ENCODE measurements at places on chromosomes 11 and 22.

DNA sequence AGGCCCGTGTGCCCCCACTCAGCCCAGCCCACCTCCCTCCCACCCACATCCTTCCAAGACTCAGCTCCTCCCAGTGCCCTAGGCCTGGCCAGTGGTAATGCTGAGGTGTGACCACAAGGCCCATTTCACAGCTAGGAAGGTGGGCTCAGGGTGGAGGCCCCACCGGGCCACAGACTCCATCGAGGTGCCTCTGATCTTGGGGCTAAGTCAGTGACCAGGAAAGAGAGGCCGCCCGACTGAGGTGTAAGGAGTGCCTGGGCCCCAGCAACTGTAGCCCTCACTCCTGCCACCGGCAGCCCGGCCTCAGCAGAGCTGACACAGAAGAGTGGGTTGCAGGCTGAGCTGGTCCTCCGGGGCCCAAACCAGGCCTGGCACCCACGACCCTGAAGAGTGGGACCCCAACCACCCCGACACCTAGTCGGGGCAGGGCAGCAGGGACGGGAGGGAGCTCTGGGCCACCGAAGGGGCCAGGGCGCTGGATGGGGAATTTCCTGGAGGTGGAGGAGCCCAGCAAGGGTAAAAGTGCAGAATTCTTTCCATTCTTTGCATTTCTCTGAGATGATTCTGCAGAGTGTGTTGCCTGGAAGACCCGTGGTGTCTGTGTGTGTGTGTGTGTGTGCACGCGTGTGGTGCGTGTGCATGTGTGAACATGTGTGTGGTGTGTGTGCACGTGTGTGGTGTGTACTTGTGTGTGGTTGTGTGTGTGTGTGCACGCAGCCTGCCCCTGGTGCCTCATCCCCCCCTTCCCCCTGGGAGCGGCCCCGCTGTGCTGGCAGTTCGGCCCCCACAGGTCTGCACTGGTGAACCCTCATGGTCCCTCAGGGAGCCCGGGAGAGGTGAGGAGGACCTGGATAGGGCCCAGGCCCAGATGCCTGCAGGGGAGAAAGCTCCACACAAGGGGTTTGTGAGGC, 8.3 kb upstream of the PIM3 start:
- DNase-seq: no peak

DNA sequence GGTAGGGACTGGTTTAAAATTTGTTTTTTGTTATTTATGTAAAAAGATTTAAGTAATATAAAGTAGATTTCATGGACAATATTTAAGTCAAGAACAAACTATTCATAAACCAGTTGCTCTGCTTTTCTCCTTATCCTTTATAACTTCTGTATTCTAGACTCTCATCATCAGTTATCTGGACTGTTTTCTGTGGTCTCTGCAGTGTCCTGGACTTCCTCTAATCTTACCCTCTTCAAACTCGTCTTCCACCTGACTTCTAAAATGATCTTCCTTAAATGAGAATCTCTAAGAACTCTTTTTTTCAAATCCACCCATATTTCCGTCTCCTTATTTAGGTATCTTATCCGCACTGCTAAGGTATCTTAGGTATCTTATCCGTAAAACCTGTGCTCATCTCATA, 8.1 kb downstream of the RRM1 start:
- DNase-seq: no peak

DNA sequence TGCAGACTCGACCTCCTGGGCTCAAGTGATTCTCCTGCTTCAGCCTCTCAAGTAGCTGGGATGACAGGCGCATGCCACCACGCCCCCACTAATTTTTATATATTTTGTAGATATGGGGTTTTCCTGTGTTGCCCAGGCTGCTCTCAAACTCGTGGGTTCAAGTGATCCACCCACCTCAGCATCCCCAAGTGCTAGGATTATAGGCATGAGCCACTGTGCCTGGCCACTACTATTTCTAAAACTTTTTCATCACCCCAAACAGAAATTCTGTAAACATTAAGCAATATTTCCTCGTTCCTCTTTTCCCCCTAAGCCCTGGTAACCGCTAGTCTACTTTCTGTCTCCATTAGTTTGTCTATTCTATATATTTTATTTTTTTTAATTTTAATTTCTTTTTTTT, 9.0 kb upstream of the ATG16L2 start:
- no peak for DNase-seq

DNA sequence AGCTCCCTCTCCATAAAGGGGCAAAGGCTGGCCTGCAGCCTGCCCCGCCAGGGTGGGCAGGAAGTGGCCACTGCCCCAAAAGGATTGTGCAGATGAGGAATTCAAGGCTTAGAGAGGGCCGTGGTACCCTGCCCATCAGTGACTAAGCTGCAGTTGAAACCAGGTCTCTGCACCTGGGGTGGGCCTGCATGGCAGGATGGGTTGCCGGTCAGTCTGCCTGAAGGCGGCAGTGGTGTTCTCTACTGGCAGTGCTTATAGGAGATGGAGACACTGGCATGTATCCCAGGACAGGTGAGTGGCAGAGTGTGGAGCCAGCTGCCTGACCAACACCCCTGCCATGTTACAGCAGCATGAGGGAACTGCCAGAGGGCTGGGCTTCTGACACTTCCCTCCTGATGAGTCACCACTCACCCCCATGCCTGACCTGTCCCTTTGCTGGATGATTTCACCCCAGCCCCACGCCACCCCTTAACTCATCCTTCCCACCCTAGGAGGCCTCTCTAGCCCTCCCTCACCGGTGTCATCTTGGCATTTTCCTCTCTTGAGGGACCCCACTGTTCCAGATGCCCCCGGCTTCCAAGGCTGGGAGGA, 70.2 kb upstream of the LMO1 start:
- DNase-seq: no peak

- DNase-seq: no peak
Measured at GRCh38 chr11:126464796-126465195, 109.3 kb downstream of the ST3GAL4 start.

DNA sequence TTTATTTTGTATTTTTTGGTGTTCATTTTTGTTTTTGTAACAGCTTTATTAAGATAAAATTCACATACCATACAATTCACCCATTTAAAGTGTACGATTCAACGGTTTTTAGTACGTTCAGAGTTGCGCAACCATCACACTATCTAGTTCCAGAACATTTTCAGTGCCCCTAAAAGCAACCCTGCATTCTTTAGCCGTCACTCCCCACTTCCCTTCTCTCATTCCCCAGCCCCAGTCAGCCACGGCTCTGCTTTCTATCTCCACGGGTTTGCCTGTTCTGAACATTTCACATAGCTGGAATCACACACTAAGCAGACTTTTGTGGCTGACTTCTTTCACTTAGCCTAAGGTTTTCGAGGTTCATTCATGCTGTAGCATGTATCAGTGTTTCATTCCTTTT, 9.6 kb upstream of the KCNQ1OT1 start:
- DNase-seq: no peak

- peak; percentile 93 for DNase-seq
Measured at GRCh38 chr22:45309422-45310227, at the start of gene FAM118A. TSS of gene FAM118A (plus strand) at chr22:45309934. CDS start at chr22:45322380, 12,446 bp downstream.

DNA sequence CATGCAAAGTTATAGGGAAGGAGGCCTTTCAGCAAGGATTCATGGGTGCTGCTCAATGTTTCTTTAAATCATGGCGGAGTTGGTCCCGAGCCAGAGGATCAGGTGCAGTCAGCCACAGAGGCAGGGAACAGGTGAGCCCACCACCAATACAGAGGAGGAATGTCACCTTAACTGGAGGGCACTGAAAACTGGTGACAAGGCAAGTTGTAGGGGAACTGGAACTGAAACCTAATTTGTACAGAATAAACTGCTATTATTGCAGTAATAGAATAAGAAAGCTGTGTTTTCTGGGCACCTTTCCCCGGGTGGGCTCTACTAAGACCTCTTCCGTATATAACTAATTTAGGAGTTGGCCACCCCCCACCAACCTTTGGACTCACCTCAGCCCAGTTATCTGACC, 296.0 kb upstream of the NARS2 start:
- no peak for DNase-seq

DNA sequence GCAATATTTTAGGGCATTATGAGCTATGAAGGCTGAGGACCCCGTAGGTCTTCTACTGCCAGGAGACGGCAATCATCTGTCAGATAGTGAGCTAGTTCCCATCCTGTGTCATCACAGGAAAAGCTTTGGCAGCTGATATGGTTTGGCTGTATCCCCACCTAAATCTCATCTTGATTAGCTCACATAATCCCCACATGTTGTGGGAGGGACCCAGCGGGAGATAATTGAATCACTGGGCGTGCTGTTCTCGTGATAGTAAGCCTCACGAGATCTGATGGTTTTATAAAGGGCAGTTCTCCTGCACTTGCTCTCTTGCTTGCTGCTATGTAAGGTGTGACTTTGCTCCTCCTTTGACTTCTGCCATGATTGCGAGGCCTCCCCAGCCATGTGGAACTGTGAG, 18.1 kb downstream of the CSRP3 start:
- DNase-seq: no peak

GRCh38 chr11:12674936-12675696, 895 bp downstream of the TEAD1 start:
- peak; percentile 48 for DNase-seq

- no peak for DNase-seq
Measured at GRCh38 chr11:133713844-133714243, 131.5 kb downstream of the SPATA19 start.

DNA sequence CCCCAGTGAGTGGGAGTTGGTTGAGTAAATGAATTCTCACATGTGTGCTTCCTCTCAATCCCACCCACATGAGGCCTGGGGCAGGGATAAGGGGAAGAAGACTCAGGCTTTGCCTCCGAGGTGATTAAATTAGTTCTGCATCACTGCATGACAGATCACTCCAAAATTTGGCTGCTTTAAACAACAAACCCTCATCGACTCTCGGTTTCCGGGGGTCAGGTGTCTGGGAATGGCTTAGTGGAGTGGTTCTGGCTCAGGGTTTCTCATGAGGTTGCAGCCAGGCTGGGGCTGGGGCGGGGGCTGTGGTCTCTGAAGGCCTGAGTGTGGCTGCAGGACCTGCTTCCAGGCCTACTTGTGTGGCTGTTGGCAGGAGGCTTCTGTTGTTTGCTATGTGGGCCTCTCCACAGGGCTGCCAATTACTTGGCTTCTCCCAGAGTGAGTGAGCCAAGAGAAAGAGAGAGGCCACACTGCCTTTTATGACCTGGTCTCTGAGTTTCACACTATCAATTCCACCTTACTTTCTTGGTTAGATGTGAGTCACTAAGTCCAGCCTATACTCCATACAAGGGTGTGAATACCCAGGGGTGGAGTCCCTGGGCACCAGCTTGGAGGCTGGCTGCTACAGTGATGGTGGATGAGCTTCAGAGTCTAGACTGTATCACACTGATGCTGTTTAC, 15.9 kb downstream of the MOGAT2 start:
- no peak for DNase-seq

DNA sequence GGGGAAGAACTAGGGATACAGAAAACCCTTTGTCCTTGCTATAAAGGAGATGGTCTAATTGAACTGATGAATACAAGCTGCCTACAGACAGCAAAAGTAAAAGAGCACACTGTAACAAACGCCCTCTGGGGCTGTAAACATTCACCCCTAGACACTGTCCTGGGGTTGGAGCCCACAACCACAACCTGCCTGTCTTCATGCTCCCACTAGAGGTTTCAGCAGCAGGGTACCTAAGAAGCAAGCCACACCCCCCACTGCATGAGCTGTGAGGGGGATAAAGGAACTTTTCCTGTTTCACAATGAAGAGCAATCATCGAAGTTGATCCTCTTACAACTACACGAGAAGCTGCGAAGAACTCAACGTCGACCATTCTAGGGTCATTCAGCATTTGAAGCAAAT, 90.5 kb upstream of the LUZP2 start:
- no peak for DNase-seq

DNA sequence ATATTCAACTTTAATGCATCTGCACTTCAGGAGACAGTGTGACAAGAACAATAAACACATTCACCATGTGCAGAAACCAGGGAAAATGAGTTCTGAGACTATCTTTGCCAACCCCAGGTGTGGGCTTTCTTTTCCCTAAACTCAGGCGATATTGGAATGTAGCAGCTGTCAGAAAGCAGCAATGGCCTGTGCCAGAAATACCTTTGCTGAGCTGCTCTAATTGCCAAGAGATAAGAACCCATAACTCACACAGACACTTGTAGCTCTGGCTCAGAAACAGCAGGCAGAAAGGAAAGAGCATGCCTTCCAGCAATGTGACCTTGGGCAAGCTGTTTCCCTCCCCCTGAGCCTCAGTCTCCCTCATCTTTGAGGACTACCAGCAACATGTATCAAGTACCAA, 77.6 kb downstream of the PLEKHA7 start:
- DNase-seq: no peak

DNA sequence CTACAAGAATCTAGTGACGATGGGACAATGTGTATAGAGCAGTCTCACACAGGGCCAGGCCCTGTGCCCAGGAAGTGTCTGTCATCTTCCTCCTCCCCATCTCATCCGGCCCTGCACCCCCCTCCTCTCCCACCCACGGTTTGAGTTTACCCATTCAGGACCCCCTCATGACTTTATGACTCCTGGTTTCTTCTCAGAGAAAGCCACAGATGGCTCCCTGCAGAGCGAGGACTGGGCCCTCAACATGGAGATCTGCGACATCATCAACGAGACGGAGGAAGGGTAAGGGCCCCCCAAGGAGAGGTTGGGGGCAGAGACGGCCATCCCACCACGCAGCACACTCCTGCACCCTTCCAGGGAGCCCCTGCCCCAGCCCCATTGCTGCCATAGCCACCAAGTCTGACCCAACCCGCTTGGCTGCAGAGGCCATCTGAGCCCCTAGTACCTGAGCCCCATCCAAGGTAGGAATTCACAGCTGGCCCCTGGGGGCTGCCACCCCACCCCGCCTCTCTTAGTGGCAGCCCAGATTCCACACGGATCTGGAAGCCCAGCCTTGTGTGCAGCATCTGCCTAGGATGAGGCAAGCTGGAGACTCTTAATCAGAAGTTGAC, 18.1 kb downstream of the TOM1 start:
- DNase-seq: no peak

DNA sequence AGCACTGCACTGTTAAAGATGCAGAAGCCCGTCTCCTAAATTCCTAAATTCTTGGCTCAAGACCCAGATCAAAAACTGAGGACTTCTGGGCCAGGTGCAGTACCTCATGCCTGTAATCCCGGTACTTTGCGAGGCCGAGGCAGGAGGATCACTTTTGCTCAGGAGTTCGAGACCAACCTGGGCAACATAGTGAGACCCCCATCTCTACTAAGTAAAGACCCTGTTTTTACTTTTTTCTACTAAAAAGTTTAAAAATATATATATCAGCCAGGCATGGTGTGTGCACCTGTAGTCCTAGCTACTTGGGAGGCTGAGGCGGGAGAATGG, 29.7 kb downstream of the PDGFB start:
- DNase-seq: no peak

- no peak for DNase-seq
Measured at GRCh38 chr11:57256119-57256518, 19.1 kb upstream of the APLNR start.

- DNase-seq: no peak
Measured at GRCh38 chr11:69211540-69211919, 55.8 kb downstream of the SMIM38 start.

- peak; percentile 26 for DNase-seq
Measured at GRCh38 chr11:115324581-115325432, 179.4 kb downstream of the CADM1 start.

GRCh38 chr11:4194889-4195288, 100.3 kb downstream of the RRM1 start:
- no peak for DNase-seq

- DNase-seq: no peak
Measured at GRCh38 chr11:46321757-46322156, 25.5 kb upstream of the DGKZ start.

- no peak for DNase-seq
Measured at GRCh38 chr11:73958521-73959141, 7.8 kb downstream of the DNAJB13 start.

Data from HAP-1 (cell line).